Kidney (tissue), 22 donors: ENCODE measurements at places on chromosomes 6 and 20. TPM values are rescaled to one million over a fixed set of nuclear protein-coding genes. Genes with fewer than 3 reads are reported as not detected.

LAMA2 gene
- 2.2 TPM for polyA plus RNA-seq

CYP24A1 gene
- polyA plus RNA-seq, result 15.4 TPM

HLA-DRB1 gene
- 280 TPM for polyA plus RNA-seq

ISM1 gene
- 2.0 TPM for polyA plus RNA-seq

APOBEC2 gene
- polyA plus RNA-seq, result not detected

SLA2 gene
- 0.24 TPM for polyA plus RNA-seq

GJA1 gene
- 14.2 TPM for polyA plus RNA-seq
